ENCODE measurements at places on chromosomes 4 and X.

DNA sequence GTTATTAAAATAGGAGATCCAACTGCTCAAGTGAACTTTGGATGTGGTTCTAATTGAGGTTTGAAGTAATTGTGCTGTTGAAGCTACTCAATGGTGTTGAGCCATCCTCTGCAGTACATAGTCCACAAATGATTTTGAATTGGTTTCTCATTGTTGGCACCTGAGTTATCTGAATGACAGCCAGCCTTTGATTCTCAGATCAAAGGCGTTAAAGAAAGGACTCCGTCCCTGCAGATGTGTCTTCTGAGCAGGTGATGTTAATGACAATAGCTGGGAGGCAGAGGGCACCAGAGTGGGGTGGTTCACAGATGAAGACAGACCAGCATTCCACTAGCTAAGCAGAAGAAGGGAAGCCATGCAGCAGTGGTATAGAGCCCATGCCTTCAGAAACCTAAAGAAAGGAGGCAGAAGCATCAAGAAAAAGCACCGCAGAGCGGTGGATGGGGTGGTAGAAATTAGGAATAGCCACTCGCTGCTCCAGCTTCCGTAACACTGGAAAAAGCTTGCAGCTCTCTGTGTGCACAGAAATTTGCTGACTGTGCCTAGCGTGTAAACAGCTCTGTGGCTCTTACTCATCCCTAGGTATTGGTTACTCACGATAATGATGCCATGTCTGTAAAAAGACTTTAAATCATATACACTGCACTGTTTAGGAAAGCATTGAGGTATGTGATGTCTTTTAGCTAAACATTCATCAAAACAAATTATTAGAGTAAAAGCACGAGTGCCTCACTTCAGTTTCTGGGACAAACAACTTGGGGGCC is 79.2 kb upstream of the CLCN4 start:
- DNase-seq: no peak

DNA sequence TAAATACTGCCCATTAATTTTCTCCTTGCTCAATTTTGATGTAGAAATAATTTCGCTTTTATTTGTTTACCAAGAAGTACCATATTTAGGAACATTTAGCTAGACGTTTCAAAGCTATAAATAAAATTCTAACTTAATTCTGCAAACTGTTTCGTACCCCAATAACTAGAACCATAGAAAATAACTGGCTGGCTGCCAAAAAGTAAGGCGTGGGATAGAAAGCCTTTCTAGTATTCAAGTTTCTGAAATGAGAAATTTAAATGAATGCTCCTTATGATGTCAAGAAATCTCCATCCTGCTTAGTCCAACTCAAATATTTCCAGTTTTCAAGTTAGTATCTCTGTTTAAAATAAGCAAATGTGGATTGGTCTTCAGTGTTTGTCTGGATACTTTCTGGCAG is 167.4 kb downstream of the FBXO8 start:
- no peak for DNase-seq

- no peak for DNase-seq
Measured at GRCh38 chr4:87973283-87974169, 2.0 kb upstream of the SPP1 start.

- DNase-seq: no peak
Measured at GRCh38 chrX:19370061-19370460, 26.3 kb downstream of the PDHA1 start.

- DNase-seq: no peak
Measured at GRCh38 chrX:40065296-40066046, 32.3 kb downstream of the BCOR start.

GRCh38 chr4:37873386-37873785 is 17.5 kb upstream of the TBC1D1 start:
- DNase-seq: no peak

GRCh38 chrX:108070891-108071290 is 20.5 kb downstream of the PSMD10 start:
- no peak for DNase-seq

DNA sequence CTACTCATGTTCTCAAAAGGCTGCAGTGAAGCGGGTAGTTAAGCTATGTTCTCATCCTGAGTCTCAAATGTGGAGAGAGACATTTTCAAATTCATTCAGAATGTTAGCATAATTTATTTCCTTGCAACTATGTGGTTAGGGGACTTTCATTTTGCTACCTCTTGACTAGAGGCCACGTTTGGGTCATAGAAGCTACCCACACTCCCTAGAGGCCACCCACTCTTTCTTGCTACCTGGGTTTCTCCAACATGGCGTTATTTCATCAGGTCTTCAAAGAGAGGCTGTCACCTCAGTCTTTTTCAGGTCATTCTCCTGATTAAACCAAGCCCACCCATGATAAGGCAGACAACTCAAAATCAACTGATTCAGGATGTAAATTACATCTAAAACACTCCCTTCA is 34.3 kb upstream of the NLGN4X start:
- DNase-seq: no peak

DNA sequence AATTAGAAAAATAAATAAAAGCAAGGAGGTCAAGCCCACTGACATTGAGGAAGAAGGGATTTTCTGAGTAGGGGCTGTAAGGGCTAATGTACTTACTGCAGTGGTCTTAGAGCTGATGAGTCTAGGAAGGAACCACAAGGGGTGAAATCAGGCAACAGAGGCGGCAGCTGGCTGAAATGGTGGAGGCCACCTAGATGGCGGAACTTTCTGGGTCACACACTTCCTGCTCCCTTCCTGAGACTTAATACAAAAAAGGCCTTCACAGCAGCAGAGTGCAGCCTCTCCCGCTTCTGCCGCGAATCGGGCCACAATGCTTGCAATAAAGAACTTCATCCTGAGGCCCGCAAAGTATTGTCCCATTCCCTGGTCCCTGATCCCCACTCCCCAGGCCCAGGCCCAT is 15.4 kb downstream of the SNX12 start:
- DNase-seq: no peak

DNA sequence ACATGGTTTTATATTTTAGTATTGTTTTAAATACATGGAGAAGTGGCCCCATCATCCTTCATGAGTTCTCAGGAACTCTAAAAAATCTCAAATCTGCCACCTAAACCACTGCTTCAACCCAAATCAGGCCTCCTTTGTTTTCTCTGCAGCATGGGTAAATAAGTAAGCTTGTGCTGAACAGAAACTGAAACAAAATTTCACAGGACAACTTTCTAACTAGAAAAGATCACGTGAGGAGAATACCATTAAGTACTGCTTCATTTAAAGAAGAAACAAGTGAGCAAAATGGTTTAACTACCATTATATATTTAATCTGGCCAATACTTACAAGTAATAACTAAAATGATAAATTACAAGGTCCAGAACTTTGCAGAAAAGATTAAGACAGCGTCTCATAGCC is 2.5 kb downstream of the ARAP2 start:
- DNase-seq: no peak

DNA sequence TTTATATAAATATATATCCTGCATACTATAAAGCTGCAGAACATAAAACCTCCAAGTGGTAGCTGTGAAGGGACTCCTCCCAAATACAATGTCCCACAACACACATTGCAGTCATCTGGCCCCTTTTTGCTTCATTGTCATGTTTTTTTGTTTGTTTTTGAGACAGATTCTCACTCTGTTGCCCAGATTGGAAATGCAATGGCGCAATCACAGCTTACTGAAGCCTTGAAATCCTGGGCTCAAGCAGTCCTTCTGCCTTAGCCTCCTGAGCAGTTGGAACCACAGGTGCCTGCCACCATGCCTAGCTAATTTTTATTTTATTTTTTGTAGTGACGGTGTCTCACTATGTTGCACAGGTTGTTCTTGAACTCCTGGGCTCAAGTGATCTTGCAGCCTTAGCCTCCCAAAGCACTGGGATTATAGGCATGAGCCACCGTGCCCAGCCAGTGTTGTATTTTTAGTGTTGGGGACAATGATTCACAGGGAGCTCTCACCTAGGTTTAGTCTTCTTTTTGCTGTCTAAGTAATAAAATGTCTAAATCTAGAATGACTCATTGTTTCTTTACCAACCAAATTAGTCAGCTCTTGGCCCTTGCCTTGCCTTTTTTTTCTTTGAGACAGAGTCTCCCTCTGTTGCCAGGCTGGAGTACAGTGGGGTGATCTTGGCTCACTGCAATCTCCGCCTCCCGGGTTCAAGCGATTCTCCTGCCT is 24.0 kb upstream of the XIAP start:
- DNase-seq: no peak

- DNase-seq: no peak
Measured at GRCh38 chr4:123346951-123347350, 49.6 kb upstream of the SPRY1 start.

DNA sequence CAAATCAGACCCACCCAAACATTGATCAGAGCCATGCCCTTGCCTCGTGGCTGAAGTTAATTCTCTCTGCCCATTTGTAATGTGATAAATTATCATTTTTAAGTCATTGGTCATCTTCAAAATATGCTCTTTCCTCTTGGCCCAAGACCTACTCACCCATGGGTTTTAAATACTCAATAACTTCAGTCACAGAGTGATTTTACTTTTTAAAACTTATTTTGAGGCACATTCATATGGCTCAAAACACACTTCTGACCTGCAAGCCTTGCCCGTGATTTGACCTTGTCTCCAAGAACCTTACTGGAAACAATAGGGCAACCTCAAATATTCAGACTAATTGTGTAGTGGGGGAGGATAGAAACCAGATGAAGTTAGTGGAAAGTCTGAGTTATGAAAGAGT is 176.2 kb upstream of the LNX1 start:
- DNase-seq: no peak

- DNase-seq: peak; percentile 33
Measured at GRCh38 chr4:170259631-170260153, 169.9 kb upstream of the AADAT start.

DNA sequence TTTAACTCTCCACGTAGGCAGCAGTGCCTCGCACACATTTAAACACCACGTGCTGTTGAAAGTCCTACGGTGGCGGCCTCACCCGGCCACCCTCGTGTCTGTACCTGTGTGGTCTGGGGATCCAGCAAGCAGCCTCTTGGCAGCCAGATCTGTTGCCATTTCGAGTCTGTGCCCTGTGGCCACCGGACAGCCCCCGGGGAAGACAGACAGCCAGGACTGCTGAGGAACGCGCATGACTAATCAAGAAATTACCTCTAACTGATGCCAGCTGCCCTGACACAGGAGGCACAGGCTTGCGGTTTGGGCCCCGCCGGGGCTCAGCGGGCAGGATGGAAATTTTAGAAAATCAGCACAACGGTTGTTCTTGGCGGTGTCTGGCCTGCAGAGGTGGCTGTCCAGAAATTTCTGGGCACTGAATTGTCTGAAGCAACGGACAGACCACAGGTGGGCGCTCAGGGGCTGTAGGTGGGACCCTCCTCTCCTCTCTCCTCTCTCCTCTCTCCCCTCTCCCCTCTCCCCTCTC is 15.6 kb upstream of the ASMTL start:
- DNase-seq: no peak

- DNase-seq: no peak
Measured at GRCh38 chr4:156247470-156247869, 293.8 kb upstream of the CTSO start.

DNA sequence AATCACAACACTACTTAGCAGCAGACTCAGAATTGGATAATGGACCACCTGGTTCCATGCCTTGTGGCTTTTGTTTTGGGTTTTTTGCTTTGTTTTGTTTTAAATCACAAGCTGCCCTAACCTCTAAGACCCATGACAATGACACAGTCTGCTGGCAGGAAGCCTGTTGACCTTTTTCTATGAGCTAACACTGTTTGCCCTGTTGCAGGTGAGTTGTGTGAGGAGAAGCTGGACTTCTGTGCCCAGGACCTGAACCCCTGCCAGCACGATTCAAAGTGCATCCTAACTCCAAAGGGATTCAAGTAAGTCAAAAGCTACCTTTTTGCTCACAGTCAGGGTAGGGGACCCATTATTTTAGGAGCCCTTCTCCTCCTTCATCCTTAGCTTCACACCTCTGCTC is 110.8 kb upstream of the PACRGL start:
- DNase-seq: no peak

- DNase-seq: no peak
Measured at GRCh38 chr4:915041-915474, 17.1 kb downstream of the GAK start.

- peak; percentile 35 for DNase-seq
Measured at GRCh38 chrX:74343343-74344279, 39.6 kb downstream of the ZCCHC13 start.

DNA sequence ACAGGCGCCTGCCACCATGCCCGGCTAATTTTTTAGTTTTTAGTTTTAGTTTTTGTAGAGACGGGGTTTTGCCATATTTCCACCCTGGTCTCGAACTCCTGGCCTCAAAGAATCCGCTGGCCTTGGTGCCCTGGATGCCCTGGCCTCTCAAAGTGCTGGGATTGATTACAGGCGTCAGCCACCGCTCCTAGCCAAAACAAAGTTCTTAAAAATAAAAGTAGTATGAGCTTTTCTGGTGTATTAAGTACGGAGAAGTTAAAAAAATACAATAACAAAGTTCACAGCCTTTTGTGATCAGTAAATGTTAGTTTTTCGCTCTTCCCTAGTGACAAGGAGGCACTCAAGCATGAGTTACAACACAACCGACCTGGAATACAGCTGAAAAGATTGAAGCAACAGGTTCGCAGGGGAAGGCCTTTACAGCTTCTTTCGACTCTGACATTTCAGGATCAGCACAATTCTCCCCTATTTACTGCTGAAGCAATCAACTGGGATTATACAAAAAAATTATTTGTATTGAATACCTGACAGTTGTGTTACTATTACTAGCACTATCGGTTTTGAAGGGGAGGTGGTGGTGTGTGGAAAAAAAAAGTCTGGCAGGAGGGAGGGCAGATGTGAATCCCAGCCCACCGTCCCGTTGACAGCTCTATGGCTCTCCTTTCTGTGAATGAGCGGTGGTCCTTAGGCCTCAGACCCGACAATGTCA is 893 bp upstream of the METAP1 start:
- no peak for DNase-seq

GRCh38 chrX:78754917-78755316 is 7.4 kb downstream of the LPAR4 start:
- no peak for DNase-seq

- no peak for DNase-seq
Measured at GRCh38 chr4:36439556-36439955, 158.1 kb downstream of the DTHD1 start.

DNA sequence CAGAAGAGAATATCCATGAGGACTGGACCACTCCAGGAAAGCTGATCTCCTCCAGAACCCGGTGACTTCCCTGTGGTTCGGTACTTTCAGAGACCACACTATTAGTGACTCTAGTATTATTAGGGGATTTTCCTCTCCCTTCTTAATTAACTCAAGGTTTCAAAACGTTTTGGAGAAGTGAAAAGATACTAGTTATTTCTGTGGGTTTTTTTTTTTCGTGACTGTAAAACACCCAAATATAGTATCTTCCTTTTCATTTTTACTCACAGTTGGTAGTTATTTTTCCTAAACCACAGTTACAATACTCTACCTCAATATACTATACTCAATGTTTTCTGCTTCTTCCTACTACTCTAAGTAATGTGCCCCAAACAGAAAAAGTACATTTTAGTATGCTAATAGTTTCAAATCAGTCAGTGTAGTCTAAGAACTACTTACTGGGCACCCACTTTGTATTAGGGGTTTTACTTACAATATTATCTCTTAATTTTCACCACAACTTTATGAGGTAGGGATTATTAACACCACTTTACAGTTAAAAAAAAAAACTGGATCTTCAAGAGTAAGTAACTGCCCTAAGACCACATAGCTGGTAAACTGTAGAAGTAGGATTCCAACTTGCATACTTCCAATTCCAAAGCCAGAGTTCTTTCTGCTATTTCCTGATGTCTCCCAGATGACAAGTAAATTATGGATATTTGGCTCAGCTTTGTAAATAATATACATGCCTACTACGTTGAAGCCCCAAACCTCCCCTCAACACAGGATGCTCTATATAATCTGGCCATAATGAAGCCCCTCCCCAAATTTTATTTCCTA is 45.0 kb downstream of the SLC9A7 start:
- no peak for DNase-seq

GRCh38 chr4:74018116-74018515 is 19.6 kb upstream of the CXCL5 start:
- DNase-seq: no peak
